Activated CD4-positive, alpha-beta T cell treated with anti-CD3 and anti-CD28 coated beads, Interleukin-10, Interleukin-2, amounts not matched to agents 100 ng/mL and 50 ng/mL, durations not matched to agents 16 hours and 8 hours (primary cell): ENCODE measurements at places on chromosomes 16 and 17.

DNA sequence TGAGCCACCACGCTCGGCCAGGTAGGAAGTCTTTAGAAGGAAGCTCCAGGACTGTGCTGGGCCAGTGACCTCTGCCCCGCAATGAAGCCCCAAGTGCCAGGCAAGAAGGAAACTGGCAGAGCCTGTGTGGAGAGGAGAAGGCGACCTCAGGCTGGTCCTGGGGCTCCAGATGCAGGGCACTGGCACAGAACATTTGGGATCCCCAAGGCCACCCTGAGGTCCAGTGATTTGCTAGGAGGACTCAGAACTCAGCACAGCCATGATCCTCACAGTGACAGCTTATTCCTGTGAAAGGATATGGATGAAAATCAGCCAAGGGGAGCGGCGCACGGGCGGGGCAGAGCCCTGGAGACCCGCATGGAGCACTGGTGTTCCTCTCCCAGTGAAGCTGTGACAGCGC lies 24.1 kb downstream of the MGAT5B start:
- no peak for DNase-seq

DNA sequence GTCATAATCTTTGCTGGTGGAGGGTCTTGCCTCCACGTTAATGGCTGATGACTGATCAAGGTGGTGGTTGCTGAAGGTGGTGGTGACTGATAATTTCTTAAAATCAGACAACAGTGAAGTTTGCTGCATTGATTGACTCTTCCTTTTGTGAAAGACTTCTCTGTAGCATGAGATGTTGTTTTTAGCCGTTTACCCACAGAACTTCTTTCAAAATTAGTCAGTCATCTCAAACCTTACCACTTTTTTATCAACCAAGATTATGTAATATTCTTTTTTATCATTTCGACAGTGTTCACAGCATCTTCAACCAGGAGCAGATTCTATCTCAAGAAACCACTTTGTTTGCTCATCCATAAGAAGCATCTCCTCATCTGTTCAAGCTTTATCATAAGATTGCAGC lies 5.9 kb downstream of the UQCRC2 start:
- peak; percentile 86 for DNase-seq

DNA sequence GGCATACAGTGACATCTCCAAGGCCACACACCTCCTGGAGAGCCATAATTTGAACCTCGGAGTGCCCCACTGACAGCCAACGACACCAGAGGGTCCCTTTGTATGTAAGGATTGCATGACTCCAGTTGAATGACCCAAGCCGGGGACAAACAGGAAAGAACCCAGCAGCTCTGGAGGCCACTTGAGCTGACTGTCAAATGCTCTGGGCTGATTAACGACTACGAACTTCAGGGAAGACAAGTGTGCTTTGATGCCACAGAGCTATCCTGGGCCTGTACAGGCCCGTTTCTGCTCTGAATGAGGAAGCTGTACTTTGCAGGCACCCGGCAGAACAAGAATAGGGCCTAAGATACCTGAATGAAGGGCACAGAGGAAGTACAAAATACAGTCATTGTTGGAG lies 404.6 kb downstream of the SLC39A11 start:
- DNase-seq, result no peak

- DNase-seq, result no peak
Measured at GRCh38 chr16:8375232-8375587, 215.1 kb downstream of the TMEM114 start.

DNA sequence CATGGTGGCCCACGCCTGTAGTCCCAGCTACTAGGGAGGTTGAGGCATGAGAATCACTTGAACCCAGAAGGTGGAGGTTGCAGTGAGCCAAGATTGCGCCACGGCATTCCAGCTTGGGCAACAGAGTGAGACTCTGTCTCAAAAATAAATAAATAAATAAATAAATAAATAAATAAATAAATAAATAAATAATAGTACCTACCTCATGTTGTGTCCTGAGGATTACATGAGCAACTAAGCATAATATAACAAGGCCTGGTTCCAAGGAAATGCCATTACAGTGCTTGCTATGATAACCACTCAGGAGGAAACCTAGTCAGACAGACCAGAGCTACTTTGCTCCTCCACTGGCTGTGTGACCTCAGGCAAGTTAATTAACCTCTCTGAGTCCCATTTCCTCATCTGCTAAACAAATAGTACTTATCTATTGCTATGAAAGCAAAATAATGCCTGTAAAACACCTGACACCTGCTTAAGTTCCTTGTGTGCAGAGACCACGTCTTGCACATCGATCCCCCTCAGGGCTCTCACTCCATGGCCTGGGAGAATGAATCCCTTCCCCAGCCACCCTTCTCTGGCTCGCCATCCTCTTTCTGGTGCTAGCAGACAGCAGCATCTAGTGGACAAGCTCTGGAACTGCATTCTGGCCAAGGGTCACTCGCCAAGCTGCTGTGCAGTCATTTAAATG lies 7.5 kb downstream of the EPOP start:
- peak; percentile 75 for DNase-seq

- DNase-seq, result no peak
Measured at GRCh38 chr17:21268596-21269188, 15.5 kb upstream of the NATD1 start.

GRCh38 chr16:11093572-11094074 lies 149.3 kb downstream of the CLEC16A start:
- no peak for DNase-seq

- peak; percentile 50 for DNase-seq
Measured at GRCh38 chr17:55348749-55349354, 72.8 kb downstream of the MMD start.

GRCh38 chr16:8945626-8946296 lies 17.9 kb downstream of the USP7 start:
- DNase-seq, result no peak

DNA sequence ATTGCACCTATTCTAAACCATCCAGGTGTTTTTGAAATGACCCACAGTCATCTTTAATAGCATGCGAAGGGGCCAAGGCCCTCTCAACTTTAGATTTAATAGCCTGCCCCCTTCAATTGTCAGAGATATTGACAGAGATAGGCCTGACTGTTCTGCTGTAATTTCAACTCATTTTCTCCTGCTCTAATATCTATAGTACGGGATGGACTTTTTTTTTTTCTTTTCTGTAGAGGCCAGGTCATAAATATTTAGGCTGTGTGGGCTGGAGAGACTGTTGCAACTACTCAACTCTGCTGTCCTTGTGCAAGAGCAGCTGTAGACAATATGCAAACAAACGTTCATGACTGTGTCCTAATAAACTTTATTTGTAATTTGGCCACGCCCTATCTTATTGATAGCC lies 24.7 kb upstream of the KRT20 start:
- no peak for DNase-seq
